ENCODE measurements at places on chromosomes 4 and X. TPM values are rescaled to one million over a fixed set of nuclear protein-coding genes. Genes with fewer than 3 reads are reported as not detected.

Gene GRIA2
- not detected for total RNA-seq

Gene NPY1R
- not detected for total RNA-seq

Gene ANKRD50
- total RNA-seq: 8.8 TPM

Gene MAGEA11
- total RNA-seq: not detected

Gene RIPPLY1
- not detected for total RNA-seq

Gene USP51
- total RNA-seq: 0.09 TPM

Gene MAGEA9B
- total RNA-seq: not detected

Gene GPR173
- total RNA-seq: 0.28 TPM
